NCI-H460 (cell line): ENCODE measurements at places on chromosomes 4 and X.

DNA sequence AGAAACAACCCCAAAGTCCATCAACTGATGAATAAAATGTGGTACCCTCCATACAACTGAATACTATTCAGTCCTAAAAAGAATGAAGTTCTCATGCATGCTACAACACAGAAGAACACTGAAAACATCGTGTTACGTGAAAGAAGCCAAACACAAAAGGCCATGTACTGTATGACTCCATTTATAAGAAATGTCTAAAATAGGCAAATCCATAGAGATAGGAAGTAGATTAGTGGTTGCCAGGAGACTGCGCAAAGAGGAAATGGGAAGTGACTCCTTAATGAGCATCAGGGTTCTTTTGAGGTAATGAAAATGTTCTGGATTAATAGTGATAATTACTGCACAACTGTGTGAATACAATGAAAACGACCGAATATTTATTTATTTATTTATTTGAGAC lies 23.4 kb downstream of the FBXW7 start:
- DNase-seq: no peak

DNA sequence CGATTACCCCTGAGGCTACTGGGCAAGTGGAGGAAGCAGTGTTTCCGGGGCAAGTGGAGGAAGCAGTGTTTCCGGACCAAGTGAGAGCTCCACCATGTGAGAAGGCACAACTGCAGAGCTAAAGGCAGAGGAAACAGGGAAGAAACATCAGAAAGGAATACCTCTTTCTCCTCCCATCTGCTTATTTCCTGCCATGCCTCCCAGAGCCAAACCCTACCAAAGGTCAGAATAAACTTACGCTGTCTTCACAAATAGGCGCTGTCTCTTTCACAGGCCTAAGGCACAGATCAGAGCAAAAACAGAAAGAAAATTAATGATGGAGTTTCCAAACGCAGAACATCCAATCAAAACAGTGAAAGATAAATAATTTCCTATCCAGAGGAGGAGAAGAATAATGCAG lies 153.0 kb downstream of the ATOH1 start:
- no peak for DNase-seq

GRCh38 chr4:154082760-154083535 lies 294.1 kb upstream of the SFRP2 start:
- no peak for DNase-seq

DNA sequence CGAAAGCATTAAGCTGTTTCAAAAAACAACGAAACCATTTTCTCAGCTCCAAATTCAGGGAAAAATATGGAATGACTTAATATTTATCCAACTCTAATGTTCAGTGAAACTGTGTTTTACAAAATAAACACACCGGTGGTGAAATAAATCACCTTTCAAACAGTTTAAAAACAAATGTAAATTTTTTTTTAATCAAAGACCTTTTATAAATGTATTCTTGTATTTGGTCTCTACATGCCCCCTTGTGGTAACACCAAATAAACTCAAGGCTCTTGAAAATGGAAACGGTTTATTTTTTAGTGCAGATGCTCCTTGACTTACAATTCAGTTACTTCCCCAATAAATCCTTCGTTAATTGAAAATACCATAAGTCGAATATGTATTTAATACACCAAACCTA lies 45.8 kb upstream of the ITM2A start:
- no peak for DNase-seq

- no peak for DNase-seq
Measured at GRCh38 chr4:2248044-2248780, 6.3 kb upstream of the HAUS3 start.

DNA sequence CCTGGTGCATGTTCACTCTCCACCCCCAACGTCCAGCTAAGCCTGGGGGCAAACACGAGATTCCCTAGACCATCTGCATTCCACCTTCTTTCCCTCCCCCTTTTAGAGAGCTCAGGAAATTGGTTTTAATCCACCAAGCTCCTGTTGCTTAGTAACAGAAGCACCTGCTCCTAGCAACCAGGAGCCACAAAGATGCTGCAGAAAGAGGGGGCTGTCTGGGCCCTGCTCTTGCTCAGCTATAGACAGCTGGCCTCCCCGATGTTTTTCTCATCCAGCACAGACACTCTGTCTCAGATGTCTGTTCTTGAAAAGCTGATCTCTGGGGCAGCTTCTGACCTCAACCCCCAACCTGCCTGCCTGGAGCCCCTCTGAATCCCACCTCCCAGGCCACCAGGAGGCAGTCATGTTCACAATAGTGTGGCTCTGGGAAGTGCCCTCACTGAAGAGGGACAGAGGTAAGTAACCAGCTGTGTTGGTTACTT lies 71.5 kb downstream of the SLC16A2 start:
- DNase-seq: no peak

- DNase-seq: peak; percentile 38
Measured at GRCh38 chrX:48493890-48494364, 14.9 kb upstream of the PORCN start.

GRCh38 chr4:41594432-41594831 lies 56.5 kb downstream of the LIMCH1 start:
- no peak for DNase-seq

DNA sequence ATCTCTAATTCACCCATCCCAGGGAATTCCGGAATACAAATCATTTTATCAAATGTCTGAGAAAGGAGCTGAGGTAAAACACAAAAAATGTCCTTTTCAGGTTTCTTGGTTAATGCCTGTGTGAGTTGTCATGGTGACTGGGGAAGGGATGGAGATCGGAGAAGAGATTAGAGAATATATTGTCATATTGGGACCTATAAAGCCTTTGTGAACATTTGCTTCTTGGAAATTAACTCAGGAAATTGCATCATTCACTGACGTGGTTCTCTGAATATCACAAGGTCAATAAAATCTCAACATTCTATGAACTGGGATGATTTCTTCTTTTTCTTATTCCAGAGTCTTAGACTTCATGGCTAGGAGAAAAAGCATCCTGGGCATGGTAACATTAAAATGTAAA lies 174.8 kb upstream of the GLRA2 start:
- no peak for DNase-seq

DNA sequence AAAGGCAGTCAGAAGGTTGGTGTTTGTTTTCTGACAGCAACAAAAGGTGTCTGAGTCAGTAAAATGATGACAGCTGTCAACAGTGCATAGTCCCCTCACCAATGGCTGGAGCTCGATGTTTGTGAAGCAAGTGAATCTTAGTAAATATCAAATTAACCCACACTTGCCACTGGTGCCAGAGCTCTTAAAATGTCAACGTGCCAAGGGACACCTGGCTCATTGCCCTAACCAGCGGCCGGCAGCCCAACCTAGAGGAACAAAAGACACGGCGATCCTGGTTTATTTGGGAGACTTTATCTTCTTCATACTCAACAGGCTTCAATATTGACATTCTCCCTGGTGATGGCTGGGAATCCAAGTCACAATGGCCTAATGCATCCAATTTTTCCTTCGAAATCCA lies 143.4 kb downstream of the CPEB2 start:
- no peak for DNase-seq
